Stimulated activated CD4-positive, alpha-beta T cell treated with anti-CD3 and anti-CD28 coated beads, Interleukin-1b, Interleukin-23, amount 100 ng/mL, for 1 hour (primary cell): ENCODE measurements at places on chromosomes 3 and 15.

GRCh38 chr3:159672728-159673688 is 315.6 kb upstream of the IL12A start:
- no peak for DNase-seq

DNA sequence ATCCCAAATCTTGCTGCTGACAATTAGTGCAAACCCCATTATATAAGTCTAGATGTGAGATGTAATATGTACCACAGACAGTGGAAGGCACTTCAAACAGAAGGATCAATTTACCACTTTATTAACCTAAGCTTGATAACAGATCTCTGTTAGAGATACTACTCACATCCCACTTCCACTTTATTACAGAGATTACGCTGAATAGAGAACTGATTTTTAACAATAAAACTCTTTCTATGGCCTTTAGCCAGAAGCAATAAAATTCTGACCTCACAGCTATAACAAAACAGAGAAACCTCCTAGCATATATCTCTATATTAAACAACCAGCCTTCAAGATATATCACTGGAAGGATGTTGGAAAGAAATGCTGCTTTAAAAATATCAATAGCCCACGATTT is 517.7 kb downstream of the MAGI1 start:
- no peak for DNase-seq

DNA sequence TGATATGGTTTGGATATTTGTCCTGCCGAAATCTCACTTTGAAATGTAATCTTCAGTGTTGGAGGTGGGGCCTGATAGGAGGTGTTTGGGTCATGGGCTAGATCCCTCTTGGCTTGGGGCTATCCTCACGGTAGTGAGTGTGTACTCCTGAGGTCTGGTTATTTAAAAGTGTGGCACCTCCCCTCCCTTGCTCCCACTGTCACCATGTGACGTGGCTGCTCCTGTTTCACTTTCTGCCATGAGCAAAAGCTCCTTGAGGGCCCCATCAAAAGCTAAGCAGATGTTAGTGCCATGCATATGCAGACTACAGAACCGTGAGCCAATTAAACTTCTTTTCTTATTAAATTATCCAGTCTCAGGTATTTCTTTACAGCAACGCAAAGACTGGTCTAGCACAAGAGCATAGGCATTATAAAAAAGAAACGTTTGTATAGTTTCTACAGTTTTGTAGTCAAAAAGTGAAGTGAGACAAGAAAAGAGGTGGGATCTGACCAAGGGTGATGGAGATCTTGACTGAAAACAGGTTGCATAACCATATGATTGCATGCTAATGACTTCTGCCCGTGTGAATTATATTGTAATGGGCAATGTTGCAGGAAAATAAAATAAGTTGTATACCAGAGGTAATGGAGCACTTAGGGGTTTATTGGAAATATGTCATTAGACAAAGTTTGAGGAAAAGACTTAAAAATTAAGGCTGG is 28.5 kb upstream of the CLASP2 start:
- no peak for DNase-seq

GRCh38 chr15:39786447-39787056 is 3.9 kb upstream of the FSIP1 start:
- no peak for DNase-seq

- no peak for DNase-seq
These were observed 66.7 kb downstream of the FILIP1L start for GRCh38 chr3:100047455-100048141.

DNA sequence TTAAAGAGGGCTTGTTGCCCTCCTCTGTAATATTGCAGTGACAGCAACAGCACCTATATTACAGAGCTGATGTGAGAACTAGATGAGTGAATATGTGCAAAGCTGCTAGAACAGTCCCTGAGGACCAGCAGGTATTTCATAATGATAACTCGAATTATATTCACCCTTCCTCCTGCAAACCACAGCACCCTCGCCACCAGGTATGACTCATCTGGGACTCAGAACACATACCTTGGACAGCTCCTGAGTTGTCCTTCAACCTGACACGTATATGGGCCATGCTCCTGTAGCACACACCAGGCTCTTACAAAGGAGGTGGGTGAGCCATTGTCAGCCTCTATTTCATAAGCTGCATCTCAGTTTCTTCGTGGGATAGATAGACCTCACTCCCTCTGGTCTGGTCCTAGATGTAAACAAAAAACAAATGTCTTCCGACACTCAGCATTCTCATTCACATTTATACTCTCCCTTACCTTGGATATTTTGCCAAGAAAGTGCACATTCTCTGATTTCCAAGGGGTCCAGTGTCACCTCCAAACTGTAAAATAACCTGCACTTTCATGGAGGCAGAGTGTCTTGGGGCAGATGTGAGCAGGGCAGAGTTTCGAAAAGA is 124.5 kb downstream of the TLE3 start:
- no peak for DNase-seq
